CD4-positive, alpha-beta T cell treated with Interleukin-15 for 4 hours (primary cell): ENCODE measurements at places on chromosomes 12 and 14.
A peak's percentile ranks its signal among the peaks of the same experiment; 100 is the strongest.

DNA sequence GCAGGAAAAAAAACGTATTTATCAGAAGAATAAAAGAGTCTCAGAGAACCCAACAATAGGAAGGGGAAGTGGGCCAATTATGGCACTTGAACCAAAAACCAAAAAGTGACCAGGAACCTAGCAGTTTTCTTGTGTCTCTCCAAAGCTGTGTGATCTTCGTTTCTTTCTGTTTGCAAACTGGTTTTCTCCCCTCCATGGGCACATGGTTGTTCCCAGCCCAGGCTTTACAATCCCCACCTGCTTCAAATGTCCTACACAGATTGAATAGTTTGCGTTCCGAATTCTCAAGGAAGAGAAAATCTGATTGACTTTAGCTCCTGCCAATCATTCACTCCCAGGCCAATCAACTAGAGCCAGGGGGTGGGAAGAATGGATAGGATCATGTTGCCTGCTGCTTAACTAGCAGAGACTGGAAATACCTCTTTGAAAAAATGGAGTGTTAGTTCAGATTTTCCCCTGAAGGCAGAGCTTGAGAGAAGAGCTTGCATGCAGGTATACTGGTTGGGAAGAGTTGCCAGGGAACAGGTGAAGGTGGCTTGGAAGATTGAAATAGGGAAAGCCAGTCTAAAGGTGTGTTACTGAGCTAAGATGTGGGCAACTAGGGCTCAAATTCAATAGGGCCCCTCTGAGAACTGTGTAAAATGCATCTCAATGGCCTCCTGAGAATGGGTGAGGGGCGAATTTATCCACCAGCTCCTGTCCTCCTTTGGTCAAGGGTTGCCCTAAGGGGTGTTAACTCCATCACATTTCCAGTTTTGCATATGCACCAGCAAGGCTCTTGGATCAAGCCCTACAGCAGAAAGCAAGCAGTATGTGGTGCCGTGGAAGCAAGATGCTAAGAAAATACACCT, 106.4 kb upstream of the SRRM4 start:
- no peak for DNase-seq

GRCh38 chr12:109670731-109671130, 42.9 kb upstream of the FAM222A start:
- no peak for DNase-seq

- DNase-seq = no peak
Observed at GRCh38 chr12:10174986-10175614, 3.2 kb upstream of the OLR1 start.

DNA sequence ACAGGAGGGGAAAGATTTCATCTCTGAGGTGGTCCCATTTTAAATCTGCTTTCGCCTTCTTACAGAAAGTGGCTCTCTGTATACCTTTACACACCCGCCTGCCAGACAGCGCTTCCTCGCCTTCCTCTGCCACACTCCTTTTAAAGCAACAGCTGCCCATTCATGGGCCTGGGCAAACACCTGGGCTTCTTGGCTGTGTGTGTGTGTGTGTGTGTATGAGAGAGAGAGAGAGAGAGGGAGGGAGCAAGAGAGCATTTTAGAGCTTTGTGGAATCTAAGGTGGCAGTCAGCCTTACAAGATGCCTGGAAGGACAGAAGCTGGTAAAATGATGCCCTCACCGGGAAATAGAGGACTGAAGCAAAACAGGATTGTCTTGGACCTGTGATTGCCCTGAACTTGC, 20.0 kb downstream of the PTHLH start:
- DNase-seq = no peak

DNA sequence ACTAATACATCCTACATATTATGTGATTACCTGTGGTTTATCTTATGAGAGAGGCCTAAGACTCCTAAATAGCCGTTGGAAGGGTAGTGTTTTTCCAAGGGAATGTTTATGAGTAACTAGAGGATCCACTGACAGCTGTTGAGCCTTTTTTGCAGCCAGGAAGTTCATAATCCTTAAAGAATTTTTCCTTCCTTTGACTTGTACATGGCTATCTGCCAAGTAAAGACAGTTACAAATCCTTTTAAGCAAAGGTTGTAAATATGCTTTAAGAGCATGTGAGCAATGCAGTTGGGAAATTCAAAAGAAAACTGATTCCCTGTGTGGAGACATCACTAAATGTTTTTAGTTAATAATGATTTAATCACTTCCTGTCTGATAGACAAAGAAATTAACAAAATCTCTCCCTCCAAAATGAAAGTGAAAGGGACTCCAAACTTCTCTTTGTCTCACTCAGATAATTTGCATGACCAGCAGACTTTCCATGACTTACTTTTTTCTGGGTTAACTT, 333.8 kb downstream of the PDZRN4 start:
- peak; percentile 12 for DNase-seq

DNA sequence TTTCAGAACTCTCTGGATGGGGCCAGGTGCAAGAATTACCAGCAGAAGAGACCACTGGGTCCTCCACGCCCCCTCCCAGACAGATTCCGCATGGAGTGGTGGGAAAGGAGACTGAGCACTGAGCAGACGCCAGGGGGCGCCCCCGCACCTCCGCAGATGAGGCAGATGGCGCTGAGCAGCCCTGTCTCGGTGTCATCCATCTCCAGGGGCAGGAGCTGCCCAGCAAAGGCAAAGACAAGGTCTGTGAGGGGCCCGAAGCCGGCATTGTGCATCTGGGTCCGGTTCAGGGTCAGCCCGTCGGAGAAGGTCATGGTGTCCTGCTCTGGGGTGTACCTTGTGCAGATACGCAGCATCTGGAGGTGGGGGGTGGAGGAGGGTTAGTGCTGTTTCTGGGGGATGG, 6.3 kb upstream of the ITGB7 start:
- DNase-seq = peak; percentile 83

- DNase-seq = no peak
Observed at GRCh38 chr12:67751381-67751928, 102.9 kb downstream of the DYRK2 start.

- peak; percentile 15 for DNase-seq
Observed at GRCh38 chr12:42296503-42297109, 29.3 kb downstream of the ZCRB1 start.

DNA sequence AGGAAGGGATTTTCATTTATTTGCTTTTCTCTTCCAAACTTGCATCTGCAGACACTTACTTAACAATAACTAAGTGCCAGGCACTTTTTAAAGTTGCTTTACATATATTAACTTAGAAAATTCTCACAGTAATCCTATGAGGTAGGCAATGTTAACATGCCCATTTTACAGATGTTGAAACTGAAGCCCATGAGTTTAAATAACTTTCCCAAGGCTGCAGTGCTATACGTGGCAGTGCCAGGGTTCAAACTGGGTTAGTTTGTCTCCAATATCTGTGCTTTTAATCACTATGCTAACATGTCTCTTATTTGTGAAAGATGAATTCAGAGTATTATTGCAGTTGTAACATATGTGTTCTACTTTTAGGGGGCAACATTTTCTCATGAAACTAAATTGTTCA, 29.9 kb downstream of the PUS7L start:
- DNase-seq = no peak

GRCh38 chr14:36281309-36281708, 39.1 kb downstream of the MBIP start:
- DNase-seq = no peak

DNA sequence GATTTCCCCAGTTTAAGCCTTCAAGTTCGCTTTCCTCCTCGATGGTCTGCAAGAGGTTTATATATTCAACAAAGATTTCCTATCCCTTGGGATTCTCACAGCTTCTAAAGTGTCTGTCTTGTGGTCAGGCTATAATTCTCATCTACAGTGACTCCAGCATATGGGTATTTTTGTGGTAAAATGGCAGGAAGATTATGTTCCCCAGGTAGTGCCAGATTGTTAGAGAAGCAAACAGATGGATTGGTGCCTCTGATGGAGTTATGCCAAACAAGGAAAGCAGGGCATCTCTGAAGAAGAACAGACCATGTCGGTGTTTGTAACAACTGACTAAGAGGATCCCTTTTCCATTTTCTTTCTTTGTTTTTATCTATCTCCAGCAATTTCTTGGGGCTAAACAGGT, 5.5 kb upstream of the CCDC175 start:
- DNase-seq = no peak

DNA sequence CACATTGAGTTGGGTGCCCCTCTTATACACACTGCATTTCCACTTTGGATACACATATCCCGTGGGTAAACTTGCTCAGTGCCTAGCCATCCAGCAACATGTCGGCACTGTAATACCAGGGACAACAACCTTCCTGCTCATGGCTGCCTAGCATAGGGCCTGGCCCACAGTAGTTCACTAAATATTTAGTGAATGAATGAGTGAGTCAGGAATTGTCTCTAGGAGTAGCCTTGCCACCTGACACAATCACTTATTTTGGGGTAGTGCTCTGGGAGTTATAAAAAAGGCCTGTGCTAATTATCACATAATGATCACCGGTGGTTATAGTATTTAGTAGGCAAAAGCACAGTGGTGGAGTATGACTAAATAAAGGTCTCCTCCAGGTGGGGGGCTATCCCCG, 8.5 kb upstream of the NUMB start:
- DNase-seq = no peak

- DNase-seq = no peak
Observed at GRCh38 chr12:115158816-115159215, 474.8 kb upstream of the TBX3 start.

DNA sequence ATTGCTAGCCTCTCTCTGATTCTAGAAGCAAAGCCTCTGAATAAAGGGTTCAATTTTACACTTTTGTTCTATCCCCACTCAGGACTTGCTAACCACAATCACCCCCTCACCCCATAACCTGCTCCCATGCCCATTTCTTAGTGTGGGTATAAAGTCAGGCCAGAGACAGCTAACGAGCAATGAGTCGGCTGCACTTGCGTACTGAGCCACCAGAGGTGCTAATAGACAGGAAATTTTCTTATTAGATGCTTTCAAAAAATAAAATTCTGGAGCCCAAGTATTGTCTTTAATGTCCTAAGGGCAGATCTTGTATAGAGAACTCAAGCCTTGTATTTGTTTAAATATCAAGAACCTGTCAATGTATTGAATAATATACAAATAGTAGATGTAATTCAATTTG, 256.9 kb downstream of the SYT1 start:
- DNase-seq = no peak

DNA sequence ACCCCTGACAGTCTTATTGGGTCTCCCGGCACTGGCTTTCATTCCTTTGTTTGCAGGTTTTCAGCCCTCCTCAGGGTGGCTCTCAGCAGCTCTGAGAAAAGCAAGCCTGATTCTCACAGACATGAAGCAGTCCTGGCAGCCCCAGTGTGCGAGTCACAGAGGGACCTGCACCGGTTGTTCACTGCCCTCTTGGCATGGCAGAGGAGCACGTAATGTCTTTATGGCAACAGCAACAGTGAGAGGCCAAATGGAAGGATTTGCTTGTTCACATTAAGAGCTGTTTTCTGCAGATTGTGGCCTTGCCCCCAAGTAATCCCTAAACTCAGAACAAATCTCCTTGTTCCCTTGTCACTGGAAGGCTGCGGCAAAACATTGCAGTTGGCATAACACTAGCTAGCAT, 3.4 kb downstream of the KCNA5 start:
- DNase-seq = no peak

DNA sequence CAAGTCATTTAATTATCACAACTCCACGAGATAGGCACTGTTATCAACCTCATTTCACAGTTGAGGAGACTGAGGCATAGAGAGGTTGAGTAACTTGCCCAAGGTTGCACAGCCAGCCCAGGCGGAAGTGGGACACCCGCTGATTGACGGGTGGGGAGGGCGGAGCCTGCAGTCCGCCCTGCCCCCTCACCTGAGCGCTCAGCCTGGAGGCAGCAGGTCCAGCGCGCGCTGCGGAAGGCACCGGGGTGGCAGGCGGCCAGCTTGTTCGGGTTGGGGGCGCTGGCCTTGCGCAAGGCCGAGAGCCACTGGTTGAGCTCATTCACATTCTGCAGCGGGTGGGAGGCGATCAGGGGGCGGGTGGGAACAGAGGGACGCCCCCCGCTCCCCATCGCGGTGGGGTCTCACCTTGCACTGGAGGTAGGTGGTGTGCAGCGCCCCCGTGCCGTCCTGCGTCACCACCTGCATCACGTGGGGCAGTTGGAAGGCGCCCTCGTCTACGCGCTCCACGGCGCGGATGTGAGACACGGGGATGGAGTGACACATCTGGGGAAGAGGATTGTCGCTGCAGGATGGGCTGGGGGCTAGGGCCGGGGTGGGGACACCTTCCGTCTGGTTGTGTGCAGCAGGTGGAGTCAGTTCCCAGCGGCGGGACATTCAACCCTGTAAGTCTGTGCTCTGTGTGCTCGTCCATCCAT, 31.7 kb downstream of the RASAL1 start:
- DNase-seq = peak; percentile 51

GRCh38 chr14:81178063-81178462, 42.7 kb downstream of the GTF2A1 start:
- peak; percentile 2 for DNase-seq

- DNase-seq = no peak
Observed at GRCh38 chr12:126488806-126489205, 1423.6 kb downstream of the AACS start.

DNA sequence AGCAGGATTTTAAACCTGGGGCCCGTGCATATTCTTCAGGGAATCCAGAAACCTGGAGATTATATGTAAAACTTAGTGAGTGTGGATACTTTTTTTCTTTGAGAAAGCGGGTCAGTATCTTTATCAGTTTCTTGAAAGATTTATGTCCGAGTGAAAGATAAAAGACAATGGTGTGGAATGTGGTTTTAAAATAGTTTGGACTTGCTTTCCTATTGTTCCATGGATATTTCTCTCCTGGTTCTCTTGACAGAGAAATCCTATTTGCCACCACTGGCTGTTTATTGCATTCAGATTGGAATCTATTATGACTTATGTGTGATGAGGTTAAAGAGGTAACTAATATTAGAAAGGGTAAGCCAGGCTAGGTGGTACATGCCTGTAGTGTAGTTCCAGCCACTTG, 27.4 kb downstream of the KTN1 start:
- no peak for DNase-seq

DNA sequence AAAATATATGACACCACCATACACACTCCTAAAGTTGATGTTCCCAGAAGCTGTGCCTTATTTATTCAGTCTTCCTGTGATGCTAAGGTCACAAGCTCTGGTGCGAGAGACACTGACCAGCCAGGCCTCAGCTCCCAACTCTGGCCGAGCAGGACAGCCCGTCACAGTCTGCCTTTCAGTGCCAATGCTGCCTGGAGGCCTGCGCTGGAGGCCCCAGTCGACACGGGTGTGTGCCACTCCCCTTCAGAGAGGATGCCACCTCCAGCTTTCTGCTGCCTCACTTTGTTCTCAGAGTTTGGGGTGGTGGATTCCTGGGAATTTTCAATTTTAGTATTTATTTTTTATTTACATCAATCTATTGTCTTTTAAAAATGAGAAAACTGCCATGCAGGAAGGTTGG, 7.3 kb upstream of the PAPLN start:
- no peak for DNase-seq

GRCh38 chr14:93566065-93566693, 135.4 kb downstream of the UNC79 start:
- no peak for DNase-seq

DNA sequence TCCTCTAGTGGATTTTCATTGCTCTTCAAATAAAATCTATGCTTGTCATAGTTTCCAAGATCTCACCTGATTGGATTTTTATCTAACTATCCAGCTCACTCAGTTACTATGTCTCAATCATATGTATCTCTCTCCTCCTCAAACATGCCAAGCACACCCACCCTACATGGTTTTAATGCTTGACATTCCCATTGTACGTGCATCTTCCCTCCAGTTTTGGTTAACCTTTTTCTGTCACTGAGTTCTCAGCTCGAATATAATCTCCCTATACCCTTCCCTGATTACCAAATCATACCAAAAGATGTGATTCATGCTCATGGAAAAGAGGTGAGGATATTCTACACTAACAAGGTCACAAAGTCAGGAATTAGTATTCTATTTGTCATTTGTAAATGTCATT, 12.0 kb upstream of the PTPRQ start:
- DNase-seq = no peak
